ENCODE measurements at places on chromosomes 12 and 14. TPM values are rescaled to one million over a fixed set of nuclear protein-coding genes. Genes with fewer than 3 reads are reported as not detected.

DNA sequence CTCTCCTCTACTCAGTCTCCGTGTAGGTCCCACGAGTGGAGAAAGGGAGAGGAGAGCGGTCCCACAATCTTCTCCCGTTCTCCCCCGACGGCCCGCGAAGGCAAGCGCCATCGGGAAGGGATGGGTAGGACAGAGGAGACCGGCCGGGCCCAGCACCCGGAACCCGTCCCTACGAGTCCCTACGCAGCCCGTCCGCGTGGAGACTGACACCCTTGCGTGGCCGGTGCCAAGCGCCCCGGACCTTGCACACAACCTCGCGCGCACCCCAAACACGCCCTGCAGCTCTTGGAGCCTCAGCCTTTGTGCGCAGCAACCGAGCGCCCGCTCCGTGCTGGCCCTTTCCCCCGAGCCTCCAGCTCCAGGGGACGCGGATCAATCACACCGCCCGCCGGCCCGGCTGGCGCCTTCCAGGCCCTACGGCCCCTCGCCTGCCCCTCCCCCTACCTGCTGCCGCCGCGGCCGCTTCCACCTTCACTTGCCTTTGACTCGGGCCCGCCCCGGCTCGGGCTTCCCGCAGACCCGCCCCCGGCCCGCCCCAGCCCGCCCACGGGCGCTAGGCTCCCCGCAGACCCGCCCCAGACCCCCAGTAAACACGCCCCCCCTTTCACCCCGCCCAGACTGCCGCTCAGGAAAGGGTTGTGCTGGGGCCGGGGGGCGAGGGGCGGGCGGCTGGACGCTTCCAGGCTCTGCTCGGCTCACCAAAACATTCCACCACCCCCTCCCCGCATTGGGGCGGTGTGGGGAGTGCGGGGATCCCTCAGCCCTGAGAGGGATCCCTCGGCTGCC is at the start of gene NDRG2:
Gene NDRG2 (minus strand): TSS at position 477 of the 786 bp plus-strand sequence. CDS start 1,746 bp downstream, outside the sequence.
- H3K4me3 ChIP-seq = peak within 1 kb of the TSS; percentile 93
- H3K4me1 ChIP-seq = peaks cover 39% of the 10 kb centered on the region
- peak within 1 kb of the TSS; percentile 99 for H3K27ac ChIP-seq
- peaks cover 3% of the 10 kb centered on the region for H3K36me3 ChIP-seq

Gene RPS6KL1
- total RNA-seq = 10.6 TPM

GRCh38 chr14:56271970-56272369 is 153.8 kb downstream of the PELI2 start:
- H3K27me3 ChIP-seq = no peaks in the 10 kb centered on the region
- H3K27ac ChIP-seq = 0 out of 2 replicates have a peak overlapping the region, but pooled peaks have one; percentile 24
- H3K4me3 ChIP-seq = no peak overlapping the region
- peaks cover 18% of the 10 kb centered on the region for H3K36me3 ChIP-seq
- H3K4me1 ChIP-seq = peaks cover 7% of the 10 kb centered on the region

Gene SELPLG
- 0.46 TPM for total RNA-seq

- no peak for DNase-seq
- no peaks in the 10 kb centered on the region for H3K36me3 ChIP-seq
- no peak overlapping the region for H3K27ac ChIP-seq
- H3K4me3 ChIP-seq = no peak overlapping the region
Observed at GRCh38 chr14:21749306-21749868, 75.8 kb upstream of the OR4E1 start.

Measured in WTC11 (cell line).